ENCODE measurements at places on chromosomes 3 and 15.

- DNase-seq = peak; percentile 67
Measured at GRCh38 chr3:185586686-185587039, 568 bp downstream of the SENP2 start.

DNA sequence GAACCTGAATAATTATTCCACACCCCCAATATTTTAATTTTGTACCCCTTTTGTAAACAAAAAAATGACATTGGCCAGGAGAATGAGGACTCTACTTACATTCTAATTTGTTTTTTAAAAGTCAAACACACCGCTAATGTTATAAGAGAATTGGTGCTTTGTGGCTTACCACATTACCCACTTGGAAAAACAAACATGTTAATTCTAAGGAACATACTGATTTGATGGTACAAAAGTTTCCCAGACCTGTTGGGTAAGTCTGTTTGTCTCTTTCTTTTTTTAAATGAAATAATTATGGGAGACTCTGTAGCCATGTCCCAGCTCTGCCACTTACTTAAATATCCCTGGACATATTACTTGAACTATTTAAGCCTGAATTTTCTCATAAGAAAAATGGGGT lies 352.5 kb upstream of the C2CD4B start:
- DNase-seq = no peak

GRCh38 chr3:113063126-113063894 lies 72.5 kb downstream of the GTPBP8 start:
- DNase-seq = no peak

- DNase-seq = no peak
Measured at GRCh38 chr15:83733206-83733605, 79.3 kb downstream of the ADAMTSL3 start.

DNA sequence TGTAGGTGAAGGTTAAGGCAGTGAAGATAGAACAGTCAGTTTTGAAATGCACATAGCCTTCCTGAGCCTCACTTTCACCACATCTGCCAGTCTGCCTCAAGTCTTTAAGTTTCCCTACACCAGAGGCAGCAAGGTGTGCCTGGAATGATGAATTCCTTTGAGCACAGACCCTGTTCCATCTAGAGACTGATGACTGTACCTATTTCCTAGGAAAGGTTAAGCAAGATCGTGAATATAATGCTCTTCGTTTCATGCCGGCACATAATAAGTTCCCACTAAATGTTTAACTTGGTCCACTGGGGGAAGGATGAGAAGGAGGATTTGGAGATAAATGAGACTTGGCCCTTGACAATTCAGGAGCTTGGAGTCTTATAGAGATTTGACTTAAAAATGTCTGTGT lies 141.9 kb downstream of the LPP start:
- DNase-seq = no peak

DNA sequence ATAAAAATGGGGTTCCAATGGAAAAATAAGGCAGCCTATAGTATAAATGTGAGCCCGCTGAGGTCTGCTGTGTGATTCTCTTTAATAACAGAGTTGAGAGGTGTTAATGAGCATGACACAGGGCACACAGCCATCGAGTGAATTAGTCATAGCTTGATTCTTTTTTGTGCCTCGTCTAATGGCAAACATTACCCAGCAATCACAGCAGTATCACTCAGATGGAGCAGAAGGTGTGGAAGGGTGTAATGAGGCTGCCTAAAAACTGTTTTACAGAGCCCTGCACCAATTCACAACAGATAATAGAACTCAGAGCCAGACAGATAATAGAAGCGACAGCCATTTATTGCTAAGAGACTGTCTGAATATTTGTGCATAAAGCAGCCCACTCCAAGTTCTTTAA lies 178.6 kb upstream of the TPRG1 start:
- no peak for DNase-seq

GRCh38 chr3:174337227-174337626 lies 521.9 kb upstream of the NAALADL2 start:
- DNase-seq = no peak

- DNase-seq = peak; percentile 37
Measured at GRCh38 chr15:74196175-74196574, 6.4 kb downstream of the STRA6 start.

GRCh38 chr15:98503970-98504369 lies 144.4 kb upstream of the IGF1R start:
- no peak for DNase-seq

GRCh38 chr15:91471468-91471867 lies 371.4 kb downstream of the SV2B start:
- no peak for DNase-seq

GRCh38 chr3:196169836-196170240 lies 41.4 kb downstream of the ZDHHC19 start:
- no peak for DNase-seq

DNA sequence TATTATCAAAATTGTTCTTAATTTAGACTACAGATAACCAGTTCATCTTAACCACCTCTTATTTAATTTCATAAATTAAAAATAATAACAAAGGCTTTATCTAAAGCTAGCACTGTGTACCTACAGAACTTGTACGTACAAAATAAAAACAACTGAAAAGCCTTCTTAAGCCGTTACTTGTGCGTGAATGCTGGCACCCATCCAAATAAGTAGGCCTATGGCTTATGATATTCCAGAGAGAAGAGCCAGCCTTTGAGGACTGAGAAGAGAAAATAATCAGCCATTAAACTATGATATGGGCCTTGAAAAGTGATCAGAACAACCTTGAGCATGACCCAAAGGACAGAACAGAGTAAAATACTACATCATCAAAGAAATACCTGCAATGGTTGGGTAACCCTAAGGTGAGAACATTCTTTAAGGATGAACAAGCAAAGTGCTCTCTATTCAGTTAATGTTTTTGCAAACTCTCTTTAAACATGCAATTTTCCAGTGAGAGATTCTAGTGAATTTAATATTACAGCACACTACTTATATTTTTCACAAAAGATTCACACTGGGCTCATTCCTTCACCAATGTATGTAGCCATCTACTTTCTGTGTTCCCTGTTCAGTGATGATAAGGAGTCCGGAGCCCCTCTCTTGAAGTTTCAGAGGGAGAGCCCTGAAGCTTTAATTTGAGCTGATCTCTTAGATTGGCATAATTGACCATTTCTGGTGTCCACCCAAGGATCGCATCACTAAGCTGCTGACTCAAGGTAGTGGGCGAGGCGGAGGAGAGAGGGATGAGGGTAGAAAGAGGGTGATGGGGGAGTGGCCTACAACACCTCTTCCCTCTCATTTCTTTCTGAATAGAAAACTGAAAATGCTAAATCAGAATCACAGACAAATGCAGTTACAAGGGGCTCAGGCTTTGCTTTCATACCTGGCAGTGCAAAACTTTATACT lies 7.7 kb upstream of the ACTC1 start:
- DNase-seq = no peak

DNA sequence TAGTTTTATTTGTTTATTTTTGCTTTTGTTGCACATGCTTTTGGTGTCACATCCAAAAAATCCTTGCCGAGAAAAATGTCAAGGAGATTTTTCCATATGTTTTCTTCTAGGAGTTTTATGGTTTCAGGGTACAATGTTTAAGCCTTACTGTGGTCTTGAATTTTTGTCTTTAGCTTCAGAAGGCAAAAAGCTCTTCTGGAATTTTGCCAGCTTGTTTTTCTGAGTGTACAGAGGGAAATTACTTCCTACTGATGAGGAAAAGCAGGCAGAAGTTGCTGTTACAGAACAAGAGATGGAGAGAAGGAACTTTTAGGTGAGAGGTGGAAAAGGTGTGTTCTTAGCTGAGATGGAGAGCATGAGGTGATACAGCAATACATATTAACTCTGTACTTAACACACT lies 59.6 kb downstream of the UBE2E2 start:
- DNase-seq = no peak

GRCh38 chr3:94716326-94717018 lies 653.6 kb downstream of the NSUN3 start:
- no peak for DNase-seq

- no peak for DNase-seq
Measured at GRCh38 chr3:73216310-73216709, 154.9 kb downstream of the EBLN2 start.

DNA sequence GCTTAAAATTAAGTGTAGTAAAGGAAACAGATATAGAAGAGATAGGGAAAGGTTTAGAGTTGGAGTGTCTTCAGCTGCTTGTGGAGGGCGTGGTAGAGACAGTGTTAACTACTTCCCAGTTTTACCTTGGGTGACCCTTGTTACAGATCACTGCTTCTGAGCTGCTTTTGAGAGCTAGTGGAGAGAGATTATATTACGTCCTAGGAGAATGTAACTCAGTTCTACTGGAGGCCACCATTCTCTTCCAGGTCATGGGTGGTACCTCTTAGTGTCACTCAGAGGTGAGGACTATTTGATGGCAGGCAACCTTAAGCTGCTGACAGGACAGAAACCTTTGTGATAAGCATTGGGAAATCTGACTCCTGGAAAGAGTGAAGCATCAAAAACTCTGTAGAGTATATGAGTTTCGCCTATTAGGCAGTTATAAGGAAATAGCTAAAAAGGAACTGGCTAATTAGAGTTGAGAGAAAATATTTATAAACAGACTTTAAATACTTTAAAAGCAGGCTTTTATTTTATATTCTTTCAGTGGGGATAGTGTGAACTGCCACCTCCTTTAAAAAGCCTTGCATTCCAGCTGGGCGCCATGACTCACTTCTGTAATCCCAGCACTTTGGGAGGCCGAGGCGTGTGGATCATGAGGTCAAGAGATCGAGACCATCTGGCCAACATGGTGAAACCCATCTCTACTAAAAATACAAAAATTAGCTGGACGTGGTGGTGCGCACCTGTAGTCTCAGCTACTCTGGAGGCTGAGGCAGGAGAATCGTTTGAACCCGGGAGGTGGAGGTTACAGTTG lies 106.5 kb downstream of the ZNF609 start:
- DNase-seq = peak; percentile 14

GRCh38 chr3:15750143-15750542 lies 47.6 kb downstream of the ANKRD28 start:
- no peak for DNase-seq

DNA sequence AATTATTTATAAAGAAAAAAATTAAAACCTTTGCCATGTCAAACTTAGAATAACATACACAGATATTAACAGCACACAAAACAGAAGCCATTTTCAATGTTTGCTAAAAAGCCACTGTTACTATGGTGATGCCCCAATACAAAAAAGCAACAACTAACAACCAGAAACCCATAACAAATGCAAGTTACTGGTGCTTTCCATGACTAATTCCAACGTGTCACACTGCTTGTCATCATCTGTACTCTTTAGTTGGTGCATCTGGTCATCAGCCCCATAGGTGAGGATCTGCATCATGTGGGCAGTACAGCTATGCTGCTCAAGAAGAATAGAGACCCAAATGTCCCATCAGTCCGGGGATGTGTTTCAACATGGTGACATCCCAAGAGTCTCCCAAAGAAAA lies 52.8 kb downstream of the ATP8B4 start:
- no peak for DNase-seq

GRCh38 chr15:45137703-45138102 lies 7.9 kb downstream of the DUOX1 start:
- DNase-seq = no peak

GRCh38 chr15:39593071-39593655 lies 12.3 kb downstream of the THBS1 start:
- DNase-seq = no peak

GRCh38 chr15:44647036-44647435 lies 16.4 kb downstream of the SPG11 start:
- DNase-seq = no peak

DNA sequence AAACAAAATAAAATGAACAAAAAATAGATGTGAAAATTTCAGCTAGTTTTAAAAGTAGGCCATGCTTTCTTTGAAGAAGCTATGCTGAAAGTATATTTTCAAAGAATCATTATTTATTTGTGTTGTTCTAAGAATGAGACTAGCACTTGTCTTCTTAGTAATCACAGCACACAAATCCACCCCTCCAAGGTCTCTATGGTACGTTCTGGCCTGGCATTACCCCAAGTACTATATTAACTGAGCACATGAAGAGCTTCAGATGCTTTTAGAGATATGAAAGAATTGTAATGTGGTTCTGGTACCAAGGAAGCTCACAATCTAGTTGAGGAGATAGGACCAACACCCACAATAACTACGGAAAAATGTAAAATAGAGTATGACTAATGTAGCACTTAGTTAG lies 416.5 kb downstream of the PLCL2 start:
- DNase-seq = no peak

DNA sequence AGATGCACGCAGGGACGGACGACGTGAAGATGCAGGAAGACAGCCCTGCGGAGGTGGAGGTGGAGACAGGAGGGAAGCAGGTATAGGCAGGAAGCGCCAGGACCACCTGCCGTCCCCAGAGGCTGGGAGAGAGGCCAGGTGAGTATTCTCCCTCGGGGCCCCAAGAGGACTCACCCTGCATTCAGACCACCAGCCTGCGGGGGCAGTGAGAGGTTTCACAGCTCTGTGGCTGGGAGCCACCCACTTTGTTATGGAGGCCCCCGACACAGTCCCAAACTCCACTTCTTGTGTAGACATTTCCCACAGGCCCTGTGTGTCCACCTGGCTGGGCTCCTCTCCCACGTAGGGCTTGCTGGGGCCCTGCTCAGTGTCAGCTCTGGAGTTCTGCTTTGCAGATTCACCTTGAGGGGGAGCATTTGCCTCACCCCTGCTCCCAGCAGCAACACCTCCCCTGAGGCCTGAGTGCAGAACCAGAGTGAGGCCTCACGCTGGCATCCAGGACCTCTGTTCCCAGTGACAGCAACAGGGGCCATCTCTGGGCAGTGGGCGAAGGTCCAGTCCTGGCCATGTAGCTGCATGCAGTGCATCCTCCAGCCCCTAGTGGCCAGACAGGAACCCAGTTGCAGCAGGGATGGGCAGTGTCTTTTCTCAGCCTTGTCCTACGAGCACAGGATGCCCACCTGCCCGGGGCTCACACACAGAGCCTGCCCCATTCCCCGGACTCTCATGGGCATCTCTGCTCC lies 119.4 kb upstream of the IQSEC1 start:
- DNase-seq = no peak

DNA sequence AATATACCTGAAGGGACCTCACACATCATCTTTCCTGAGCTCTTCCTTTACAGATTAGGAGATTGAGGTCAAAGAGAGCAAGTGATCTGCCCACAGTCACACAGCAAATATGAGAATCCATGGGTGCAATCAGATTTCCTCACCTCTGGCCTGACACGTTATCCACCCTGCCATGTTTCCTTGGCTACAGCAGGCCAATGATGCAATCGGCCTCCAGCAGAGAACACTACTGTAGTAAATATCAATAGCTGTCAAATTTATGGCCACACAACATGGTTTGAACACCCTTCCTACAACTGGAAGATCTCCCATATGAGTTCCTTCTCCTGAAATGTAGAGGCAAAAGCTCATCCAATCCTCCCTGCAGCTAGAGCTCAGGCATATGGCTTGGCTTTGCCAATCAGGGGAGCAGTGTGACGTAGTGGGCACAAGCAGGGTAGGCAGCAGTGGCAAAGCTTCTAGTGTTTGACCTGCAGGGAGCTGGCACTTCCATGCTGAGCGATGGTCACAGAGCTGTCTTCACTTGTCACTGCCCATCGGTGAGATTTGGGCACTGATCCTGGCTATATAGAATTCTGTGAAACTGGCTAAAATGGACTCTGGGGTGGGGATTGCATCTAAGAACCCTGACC lies 271.3 kb downstream of the TJP1 start:
- DNase-seq = no peak

- no peak for DNase-seq
Measured at GRCh38 chr15:69515508-69515907, 62.9 kb downstream of the RPLP1 start.

GRCh38 chr15:60651734-60652141 lies 172.8 kb upstream of the ICE2 start:
- no peak for DNase-seq

Data from NCI-H2029 (cell line).